ENCODE measurements at places on chromosomes 6 and 20.

GRCh38 chr6:46521464-46521971, 30.3 kb upstream of the RCAN2 start:
- no peak for DNase-seq

- no peak for DNase-seq
These were observed 33.9 kb downstream of the ADTRP start for GRCh38 chr6:11744753-11745152.

DNA sequence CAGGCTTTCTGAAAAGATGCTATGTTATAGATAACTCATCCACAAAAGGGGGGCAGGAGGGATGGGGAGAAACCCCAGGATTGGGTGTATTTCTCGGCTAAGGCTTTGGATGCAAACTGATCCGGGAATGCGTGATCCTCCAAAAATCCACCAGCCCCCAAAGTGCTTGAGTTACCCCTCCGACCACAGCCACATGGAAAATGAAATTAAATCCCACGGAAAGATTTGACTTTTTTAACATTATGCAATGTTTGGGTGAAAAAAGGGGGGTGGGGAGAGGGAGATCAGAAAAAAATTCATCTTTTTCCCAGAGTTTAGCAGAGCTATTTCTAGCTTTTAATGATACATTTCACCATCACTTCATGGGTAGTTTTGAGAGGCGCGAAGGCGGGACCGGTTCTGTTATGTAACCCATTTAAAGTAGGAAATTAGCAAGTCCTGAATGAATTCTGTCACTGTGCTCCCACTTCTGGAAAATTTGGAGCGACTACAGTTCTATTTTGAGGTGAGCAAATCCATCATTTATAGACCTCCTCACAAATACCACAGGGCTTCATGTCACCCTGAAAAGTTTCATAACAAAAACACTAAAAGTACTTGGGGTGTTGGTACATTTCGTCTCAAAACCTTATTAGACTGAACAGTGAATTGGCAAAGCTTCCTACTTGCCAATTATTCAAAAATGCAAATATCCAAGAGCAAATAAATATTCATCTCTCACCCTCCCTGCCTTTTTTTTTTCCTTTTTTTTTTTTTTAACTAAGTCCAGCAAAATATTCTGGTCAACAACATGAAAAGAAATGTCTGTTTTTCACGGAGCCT, 51.9 kb upstream of the NFATC2 start:
- no peak for DNase-seq

- DNase-seq = no peak
These were observed 370.2 kb upstream of the SASH1 start for GRCh38 chr6:147972448-147972847.

- no peak for DNase-seq
These were observed 18.5 kb downstream of the PSMG4 start for GRCh38 chr6:3277251-3277650.

DNA sequence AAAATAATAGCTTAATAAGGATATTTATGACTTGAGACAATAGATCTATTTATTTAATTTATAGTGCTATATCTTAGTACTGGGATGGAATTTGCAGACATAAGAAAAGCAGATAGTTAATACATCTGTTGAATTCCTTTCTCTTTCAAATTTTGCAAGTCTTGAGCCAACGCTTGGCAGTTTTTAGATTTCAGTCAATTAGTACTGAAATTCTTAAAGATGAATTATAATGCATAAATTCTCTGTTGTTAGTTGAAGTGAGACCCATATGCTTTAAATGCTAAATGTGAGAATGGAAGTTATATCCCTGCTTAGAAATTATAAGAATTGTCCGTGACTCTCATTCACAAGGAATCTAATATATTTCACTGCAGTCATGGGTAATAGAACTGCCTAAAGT, 225.1 kb upstream of the ADGRB3 start:
- DNase-seq = no peak

Measured in NCI-H510A (cell line).